ENCODE measurements at places on chromosomes 6 and 20.
A peak's percentile ranks its signal among the peaks of the same experiment; 100 is the strongest.

GRCh38 chr20:48745330-48745729 is 82.5 kb downstream of the PREX1 start:
- DNase-seq: no peak

DNA sequence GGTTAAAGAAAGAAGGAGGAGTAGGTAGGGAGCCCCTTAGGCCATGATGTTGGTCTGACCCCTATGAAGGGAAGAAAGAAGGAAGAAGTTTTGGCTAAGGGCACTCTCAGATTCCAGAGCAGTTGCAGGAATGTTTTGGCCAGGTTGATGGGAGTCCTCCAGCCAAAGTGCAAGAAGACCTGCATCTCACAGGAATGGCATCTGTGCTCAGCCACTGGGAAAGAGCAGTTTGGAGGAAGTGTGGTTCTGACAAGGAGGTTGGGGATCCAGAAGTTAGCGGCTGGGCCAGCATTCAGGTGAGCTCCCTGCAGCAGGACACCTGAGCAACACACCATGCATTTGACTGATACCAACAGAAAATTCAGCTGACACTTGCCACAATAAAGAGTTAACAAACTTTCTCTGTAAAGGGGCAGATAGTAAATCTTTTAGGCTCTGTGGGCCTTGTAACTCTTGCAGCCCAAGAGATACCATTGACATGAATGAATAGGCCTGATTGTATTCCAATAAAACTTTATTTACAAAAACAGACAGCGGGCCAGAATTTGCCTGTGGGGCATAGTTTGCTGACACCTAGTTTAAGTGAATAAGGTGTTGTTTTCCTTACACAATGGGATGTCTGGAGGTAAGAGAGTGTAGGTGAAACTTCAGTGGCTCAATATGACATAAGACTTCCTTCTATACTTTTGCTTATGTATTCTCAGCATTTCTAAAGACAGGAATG is 71.0 kb downstream of the EDN1 start:
- DNase-seq: no peak

GRCh38 chr6:163922562-163922961 is 508.0 kb downstream of the QKI start:
- DNase-seq: no peak

GRCh38 chr20:25046181-25046641 is 11.7 kb downstream of the ACSS1 start:
- DNase-seq: no peak

- no peak for DNase-seq
These were observed 336.6 kb downstream of the PREX1 start for GRCh38 chr20:48490961-48491831.

- peak; percentile 46 for DNase-seq
These were observed 9.5 kb upstream of the HLA-DOA start for GRCh38 chr6:33018904-33019303.

DNA sequence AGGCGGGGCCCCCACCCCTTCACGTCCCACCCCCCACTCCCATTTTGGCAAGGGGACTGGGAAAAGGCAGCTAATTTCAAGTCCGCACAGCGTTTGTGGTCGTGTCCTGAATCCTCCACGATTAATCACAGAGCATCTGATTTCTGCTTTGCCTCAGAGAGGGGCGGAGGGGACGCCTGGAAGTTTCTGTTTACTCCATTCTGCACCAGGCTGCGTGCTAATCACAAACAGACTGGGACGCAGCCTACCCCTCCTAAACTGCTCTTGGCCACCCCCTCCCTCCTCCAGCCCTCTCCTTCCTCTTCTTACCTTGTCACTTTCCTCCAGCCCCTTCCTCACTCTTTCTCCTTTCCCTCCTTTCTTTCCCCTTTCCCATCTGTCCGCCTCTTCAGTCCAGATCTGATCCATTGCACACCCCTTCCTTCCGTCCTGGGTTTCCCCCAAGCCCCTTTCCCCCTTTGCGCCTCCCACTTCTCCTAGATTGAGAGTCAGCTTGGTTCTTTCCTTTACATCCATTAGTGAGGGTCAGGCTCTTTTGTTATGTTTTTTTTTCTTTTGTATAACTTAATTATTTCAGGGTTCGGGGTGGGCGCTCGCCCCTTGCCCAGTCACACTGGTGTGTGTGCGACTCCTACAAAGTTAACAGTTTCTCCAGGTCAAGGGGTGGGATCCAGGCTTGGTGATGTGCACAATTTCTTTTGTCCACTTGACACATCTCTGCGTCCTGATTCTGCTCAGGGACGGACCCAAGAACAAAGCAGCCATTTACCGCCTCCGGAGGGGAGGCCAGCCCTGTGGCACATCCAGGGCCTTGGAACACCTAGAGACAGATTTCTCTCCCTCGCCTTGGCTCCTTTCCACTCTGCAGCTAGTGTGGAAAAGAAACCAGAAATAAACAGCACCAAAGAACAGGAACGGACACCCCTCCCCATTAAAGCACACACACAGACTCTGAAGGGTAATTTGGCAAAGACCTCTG is 520 bp upstream of the RIPOR3 start:
- no peak for DNase-seq

- DNase-seq: no peak
These were observed 448.8 kb downstream of the RNF144B start for GRCh38 chr6:18835976-18836375.

- no peak for DNase-seq
These were observed 74.6 kb downstream of the DTD1 start for GRCh38 chr20:18662279-18663040.

- no peak for DNase-seq
These were observed 17.4 kb upstream of the CSE1L start for GRCh38 chr20:49028684-49029083.

DNA sequence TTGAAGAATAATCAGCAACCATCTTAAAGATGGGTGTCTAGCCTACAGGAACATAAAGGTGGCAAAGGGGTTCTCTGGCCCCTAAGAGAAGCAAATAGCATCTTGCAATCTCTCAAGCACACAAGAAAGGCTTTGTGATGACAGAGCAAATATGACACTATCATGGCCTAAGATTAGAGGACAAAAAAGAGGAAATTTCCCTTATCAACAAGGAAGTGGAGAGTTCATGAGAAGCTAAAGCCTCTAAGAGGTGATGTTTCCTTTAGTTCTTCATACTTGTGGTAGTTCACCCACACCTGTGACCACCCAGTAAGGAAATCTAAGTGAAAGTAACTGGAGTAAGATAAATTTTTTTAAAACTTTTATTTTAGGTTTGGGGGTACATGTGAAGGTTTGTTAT is 88.4 kb downstream of the OLIG3 start:
- no peak for DNase-seq

GRCh38 chr6:149936743-149937142 is 5.1 kb upstream of the ULBP2 start:
- DNase-seq: no peak

Data from CD4-positive, alpha-beta T cell treated with Interleukin-21 for 1 hour (primary cell).